Psoas muscle (tissue), 8 donors: ENCODE measurements at places on chromosomes 5 and 9. TPM values are rescaled to one million over a fixed set of nuclear protein-coding genes. Genes with fewer than 3 reads are reported as not detected.

Gene SGTB
- 3.6 TPM for total RNA-seq

Gene GCNT1
- total RNA-seq: 2.6 TPM

- H3K4me3 ChIP-seq: no peak overlapping the region
- H3K36me3 ChIP-seq: peaks cover 96% of the 10 kb centered on the region
- no peaks in the 10 kb centered on the region for H3K27me3 ChIP-seq
- no peak overlapping the region for H3K27ac ChIP-seq
- peaks cover 17% of the 10 kb centered on the region for H3K4me1 ChIP-seq
Observed at GRCh38 chr9:128625391-128626146, 31.1 kb downstream of the DYNC2I2 start.

DNA sequence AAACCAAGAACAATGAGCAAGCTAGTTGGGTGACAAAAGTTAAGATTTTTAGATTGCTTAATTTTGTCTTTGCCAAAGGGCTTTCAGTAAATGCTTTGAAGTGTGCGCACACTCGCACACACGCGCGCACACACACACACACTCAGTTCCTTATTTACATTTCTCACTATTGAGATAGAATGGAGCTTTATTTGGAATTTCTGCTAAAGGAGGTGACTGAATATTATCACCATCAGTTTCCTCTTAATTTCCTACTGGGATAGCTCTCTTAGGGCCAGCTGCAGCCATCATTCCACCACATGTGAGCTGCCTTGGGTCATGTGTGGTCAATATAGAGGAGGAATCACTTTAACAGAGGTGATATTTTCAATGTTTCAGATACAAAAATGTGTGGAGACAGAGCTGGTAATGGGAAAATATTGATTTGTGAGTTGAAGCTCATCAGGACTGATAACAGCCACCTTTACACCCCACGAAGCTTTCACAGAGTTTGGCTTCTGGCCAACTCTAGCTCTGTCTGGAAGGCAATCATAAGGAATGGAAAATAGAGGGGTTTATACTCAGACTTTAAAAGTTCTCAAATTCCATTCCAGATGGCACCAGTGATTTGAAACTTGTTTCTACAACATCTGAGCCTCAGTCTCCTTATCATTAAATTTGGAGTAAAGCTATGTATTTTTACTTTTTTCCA lies 99.9 kb downstream of the MACIR start:
- DNase-seq: no peak
- no peaks in the 10 kb centered on the region for H3K27me3 ChIP-seq
- H3K4me1 ChIP-seq: peaks cover 5% of the 10 kb centered on the region
- no peak overlapping the region for H3K27ac ChIP-seq

Gene SLC45A2
- total RNA-seq: not detected

Gene MLANA
- total RNA-seq: not detected

Gene FOXD4
- total RNA-seq: 0.13 TPM

- H3K4me3 ChIP-seq: no peak overlapping the region
- DNase-seq: no peak
- no peaks in the 10 kb centered on the region for H3K4me1 ChIP-seq
- no peaks in the 10 kb centered on the region for H3K36me3 ChIP-seq
- H3K27me3 ChIP-seq: no peaks in the 10 kb centered on the region
- H3K27ac ChIP-seq: no peak overlapping the region
Observed at GRCh38 chr5:30781643-30782042, 411.8 kb upstream of the CDH6 start.

- H3K27me3 ChIP-seq: no peaks in the 10 kb centered on the region
- DNase-seq: no peak
- no peaks in the 10 kb centered on the region for H3K36me3 ChIP-seq
- H3K4me1 ChIP-seq: no peaks in the 10 kb centered on the region
Observed at GRCh38 chr5:68381909-68382308, 166.4 kb downstream of the PIK3R1 start.

Gene GRK6
- total RNA-seq: 20.0 TPM

DNA sequence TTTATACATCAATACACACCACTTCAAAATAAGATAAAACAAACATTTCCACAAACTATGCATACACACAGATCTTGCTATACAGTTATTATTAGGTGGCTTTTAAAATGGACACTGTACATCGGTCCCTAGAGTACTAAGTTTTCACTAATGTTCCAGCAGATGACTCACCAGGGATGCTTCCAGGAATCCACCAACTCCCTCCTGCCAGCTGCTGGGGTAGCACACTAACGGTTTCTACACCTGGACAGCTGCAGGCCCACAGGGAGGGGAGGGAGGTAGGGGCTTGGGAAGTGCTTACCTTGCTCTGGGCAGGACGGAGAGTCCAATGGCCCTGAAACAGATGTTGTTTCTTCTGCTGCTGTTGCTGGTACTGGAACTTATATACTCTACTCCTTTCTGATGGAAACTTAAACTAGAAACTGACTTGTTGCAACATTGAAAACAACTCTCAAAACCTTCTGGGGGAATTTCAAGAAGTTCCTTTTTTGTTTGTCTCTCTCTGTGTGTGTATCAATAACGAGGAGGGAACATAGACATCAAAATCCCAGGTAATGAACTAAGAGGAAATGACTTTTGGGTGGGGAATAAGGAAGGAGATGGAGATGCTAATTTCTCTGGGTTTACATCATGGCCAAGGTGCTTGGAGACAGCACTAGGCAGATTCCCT lies at the start of gene IL12B:
TSS of gene IL12B (minus strand) at position 357 of the 670 bp plus-strand sequence. CDS start 3,705 bp downstream, outside the sequence.
- H3K27me3 ChIP-seq: peaks cover 12% of the 10 kb centered on the region
- H3K4me3 ChIP-seq: peak within 1 kb of the TSS; percentile 54
- no peaks in the 10 kb centered on the region for H3K36me3 ChIP-seq
- no peaks in the 10 kb centered on the region for H3K4me1 ChIP-seq
- no peak for DNase-seq
- no peak within 1 kb of the TSS for H3K27ac ChIP-seq

Gene FST
- 1.1 TPM for total RNA-seq

DNA sequence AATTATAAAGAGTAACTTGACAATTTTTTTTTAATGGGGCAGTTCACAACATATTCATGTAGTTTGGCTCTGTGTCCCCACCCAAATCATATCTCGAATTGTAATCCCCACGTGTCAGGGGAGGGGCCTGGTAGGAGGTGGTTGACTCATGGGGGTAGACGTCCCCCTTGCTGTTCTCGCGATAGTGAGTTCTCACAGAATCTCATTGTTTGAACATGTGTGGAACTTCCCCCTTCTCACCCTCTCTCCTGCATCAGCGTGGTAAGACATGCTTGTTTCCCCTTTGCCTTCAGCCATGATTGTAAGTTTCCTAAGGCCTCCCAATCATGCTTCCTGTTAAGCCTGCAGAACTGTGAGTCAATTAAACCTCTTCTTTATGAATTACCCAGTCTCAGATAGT lies 40.7 kb downstream of the FBXW11 start:
- DNase-seq: no peak
- H3K27me3 ChIP-seq: no peaks in the 10 kb centered on the region
- peaks cover 52% of the 10 kb centered on the region for H3K4me1 ChIP-seq
- H3K36me3 ChIP-seq: no peaks in the 10 kb centered on the region
- H3K4me3 ChIP-seq: no peak overlapping the region

DNA sequence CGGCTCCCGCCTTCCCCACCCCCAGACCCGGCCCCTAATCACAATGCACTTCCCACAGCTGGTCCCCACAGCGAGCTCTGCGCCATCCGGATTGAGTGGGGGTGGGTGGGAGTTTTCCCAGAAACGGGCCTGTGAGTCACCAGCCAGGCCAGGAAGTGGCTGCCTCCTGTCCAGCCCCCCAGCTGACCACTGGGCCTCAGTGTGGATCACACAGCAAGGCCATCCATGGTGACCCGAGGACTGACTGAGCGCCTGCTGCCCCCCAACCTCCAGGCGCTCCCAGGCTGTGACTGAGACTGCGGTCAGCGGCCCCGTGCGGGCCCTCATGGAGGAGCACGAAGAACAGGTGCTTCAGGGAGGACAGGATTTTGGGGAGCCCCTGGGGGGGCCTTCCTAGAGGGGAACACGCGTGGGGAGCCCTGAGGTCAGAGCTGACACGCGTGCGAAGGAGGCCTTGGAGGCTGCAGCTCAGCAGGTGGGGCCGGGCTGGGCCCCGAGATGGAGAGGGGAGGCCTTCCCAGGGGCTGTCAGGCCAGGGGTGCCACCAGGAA lies 48.3 kb upstream of the EGFL7 start:
- no peaks in the 10 kb centered on the region for H3K36me3 ChIP-seq
- no peak overlapping the region for H3K4me3 ChIP-seq
- peak overlapping the region; percentile 55 for H3K27ac ChIP-seq
- no peaks in the 10 kb centered on the region for H3K4me1 ChIP-seq

DNA sequence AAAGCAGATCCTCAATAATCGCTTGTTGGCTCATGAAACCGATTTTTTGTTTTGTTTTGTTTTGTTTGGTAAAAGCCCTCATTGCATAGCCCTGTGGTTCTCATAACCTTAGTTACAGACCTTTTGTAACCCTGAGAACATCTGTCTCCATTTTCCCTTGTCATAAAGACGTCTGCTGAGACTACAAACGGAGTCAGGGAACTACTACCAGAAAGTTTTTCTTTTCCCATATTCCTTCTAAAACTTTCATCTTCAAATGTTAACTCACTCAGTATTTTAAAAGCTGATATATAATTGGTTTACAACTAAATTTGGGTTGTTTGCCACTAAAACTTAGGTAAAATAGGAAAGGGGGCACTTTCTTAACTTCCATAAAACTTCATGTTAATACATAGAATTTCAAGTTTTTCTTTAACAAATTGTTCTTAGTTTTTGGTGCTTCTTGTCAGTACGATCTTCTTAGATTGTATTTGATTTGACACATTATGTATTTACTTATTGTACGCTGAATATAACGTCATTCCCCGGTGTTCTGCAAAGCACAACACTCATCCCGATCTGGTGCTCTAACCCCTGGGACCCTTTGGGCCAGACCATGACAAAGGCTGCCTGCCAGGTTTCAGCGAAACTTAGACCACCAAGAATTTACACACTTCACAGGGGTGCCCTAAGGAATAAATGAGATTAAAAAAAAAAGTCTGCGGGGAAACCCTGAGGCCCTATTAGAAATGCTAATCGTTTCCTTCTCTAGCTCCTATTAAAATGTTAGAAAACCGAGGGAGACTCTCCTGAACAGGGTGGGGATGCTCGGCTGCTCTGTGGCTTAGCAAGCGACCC lies 1.1 kb upstream of the ANP32B start:
- no peak for DNase-seq
- H3K27me3 ChIP-seq: no peaks in the 10 kb centered on the region
- peak overlapping the region; percentile 98 for H3K27ac ChIP-seq

DNA sequence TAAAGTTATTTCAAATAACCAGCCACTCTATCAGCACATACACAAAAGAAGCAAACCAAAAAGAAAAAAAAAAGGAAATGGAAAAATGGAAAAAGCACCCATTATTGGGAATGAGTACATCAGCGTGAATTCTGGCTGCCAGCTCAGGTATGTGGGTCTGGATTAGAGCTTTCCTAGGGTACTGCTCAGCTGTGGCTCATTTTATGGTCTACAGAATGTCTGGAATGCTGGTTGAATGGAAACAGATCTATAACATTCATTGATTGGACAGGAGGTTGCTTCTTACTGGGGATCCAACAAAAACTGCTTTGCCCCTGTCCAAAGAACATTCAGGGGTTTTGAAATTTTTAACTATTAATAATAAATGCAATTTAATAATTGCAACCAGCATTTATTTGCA lies 3.9 kb upstream of the CAST start:
- H3K4me1 ChIP-seq: peaks cover 4% of the 10 kb centered on the region
- H3K27me3 ChIP-seq: no peaks in the 10 kb centered on the region
- H3K4me3 ChIP-seq: no peak overlapping the region

Gene RASGRF2
- 5.5 TPM for total RNA-seq

GRCh38 chr5:171315386-171315891 lies 6.4 kb downstream of the TLX3 start:
- peak overlapping the region; percentile 37 for H3K4me3 ChIP-seq
- no peak for DNase-seq
- H3K36me3 ChIP-seq: no peaks in the 10 kb centered on the region
- peaks cover 66% of the 10 kb centered on the region for H3K27me3 ChIP-seq
- H3K4me1 ChIP-seq: peaks cover 26% of the 10 kb centered on the region
- no peak overlapping the region for H3K27ac ChIP-seq

GRCh38 chr5:110753600-110753999 lies 14.8 kb downstream of the SLC25A46 start:
- H3K36me3 ChIP-seq: peaks cover 3% of the 10 kb centered on the region
- no peak overlapping the region for H3K4me3 ChIP-seq
- no peak overlapping the region for H3K27ac ChIP-seq

DNA sequence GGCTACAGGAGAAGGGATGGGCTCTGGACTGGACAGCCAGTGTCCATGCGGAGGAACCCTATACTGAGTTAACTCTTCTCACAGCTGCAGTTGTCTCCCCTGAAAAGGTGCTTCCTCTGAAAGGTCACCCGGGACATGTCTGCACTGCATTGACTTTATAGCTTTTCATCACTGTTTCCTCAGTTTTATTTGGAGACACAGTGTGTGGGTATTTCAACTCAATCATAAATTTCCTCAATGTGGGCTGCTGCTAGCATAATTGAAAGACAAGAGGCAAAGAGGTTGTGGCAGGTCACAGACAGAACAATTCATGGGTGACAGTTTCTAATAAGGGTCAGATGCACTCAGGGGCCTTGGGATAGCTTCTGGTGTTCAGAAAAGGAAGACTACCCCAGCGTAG lies 336.8 kb downstream of the KDM4C start:
- H3K27ac ChIP-seq: no peak overlapping the region
- H3K27me3 ChIP-seq: no peaks in the 10 kb centered on the region
- peaks cover 30% of the 10 kb centered on the region for H3K4me1 ChIP-seq

Gene PLEKHG4B
- total RNA-seq: not detected

Gene PCDHB16
- 0.63 TPM for total RNA-seq

- no peak overlapping the region for H3K27ac ChIP-seq
- no peak for DNase-seq
- H3K27me3 ChIP-seq: no peaks in the 10 kb centered on the region
- H3K4me1 ChIP-seq: no peaks in the 10 kb centered on the region
Observed at GRCh38 chr5:110865400-110866094, 126.7 kb downstream of the SLC25A46 start.

Gene GARNL3
- total RNA-seq: 3.3 TPM

Gene GLIPR2
- 3.8 TPM for total RNA-seq

DNA sequence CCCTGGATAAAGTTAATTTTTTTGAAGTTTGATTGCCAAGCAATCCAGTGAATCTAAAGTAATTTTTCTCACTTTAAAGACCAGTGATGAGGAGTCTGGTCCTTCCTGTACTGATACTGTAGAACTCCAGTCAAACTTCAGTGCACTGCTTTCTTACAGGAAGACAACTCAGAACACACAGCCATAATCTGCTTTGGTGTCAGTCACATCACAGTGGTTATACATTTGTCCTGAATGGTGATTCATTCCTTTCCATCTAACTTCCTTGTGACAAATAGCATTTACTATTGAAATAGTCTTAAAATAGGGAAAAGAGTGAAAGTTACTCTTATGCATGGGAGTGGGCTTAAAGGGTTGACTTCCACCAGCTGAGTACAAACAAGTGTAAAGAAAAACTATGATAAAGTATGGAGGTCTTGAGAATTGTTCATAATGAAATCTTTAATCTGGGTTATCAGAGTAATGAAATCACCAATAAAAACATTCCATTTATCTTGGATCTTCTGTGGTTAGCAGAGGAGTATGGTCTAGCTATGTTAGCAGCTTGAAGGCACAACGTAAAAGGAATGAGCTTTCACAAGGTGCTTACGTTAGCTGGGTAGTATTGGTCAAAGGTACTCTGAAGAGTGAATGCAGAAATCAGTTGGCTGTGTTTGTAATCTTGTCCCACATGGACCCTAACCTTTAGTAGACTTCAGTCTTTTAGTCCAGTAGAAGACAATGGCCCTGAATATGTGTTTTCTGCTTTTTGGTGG lies 41.5 kb downstream of the DCP2 start:
- no peak overlapping the region for H3K27ac ChIP-seq
- no peaks in the 10 kb centered on the region for H3K27me3 ChIP-seq
- no peak for DNase-seq
- H3K4me1 ChIP-seq: peaks cover 3% of the 10 kb centered on the region
